Thymus (tissue), 14 donors: ENCODE measurements at places on chromosomes 5 and 9.

DNA sequence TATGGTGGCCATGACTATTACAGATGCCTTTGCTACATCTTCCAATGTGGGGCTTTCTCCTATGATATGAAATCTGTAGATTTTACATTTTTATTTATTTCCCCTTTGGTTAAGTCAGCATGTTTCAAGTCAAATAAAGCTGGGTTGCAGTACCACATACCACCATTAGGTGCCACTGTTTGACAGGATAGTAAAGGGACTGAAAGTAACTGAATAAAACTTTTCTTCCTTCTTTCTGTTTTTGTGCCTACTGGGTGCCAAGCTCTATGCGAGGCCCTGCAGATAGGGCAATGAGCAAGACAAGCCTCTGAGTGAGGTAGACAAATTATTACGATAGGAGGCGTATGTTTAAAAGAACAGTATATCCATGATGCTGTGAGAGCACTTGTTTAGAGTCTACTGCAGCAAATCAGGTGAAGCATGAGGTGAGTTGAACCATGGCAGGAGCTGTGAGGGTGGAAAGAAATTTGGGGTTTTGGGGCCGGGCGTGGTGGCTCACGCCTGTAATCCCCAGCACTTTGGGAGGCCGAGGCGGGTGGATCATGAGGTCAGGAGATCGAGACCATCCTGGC is 64.8 kb downstream of the GDNF start:
- no peak for DNase-seq

- DNase-seq: no peak
Measured at GRCh38 chr9:13915591-13916301, 398.2 kb downstream of the NFIB start.

- DNase-seq: no peak
Measured at GRCh38 chr5:367358-368130, 46.0 kb downstream of the AHRR start.

DNA sequence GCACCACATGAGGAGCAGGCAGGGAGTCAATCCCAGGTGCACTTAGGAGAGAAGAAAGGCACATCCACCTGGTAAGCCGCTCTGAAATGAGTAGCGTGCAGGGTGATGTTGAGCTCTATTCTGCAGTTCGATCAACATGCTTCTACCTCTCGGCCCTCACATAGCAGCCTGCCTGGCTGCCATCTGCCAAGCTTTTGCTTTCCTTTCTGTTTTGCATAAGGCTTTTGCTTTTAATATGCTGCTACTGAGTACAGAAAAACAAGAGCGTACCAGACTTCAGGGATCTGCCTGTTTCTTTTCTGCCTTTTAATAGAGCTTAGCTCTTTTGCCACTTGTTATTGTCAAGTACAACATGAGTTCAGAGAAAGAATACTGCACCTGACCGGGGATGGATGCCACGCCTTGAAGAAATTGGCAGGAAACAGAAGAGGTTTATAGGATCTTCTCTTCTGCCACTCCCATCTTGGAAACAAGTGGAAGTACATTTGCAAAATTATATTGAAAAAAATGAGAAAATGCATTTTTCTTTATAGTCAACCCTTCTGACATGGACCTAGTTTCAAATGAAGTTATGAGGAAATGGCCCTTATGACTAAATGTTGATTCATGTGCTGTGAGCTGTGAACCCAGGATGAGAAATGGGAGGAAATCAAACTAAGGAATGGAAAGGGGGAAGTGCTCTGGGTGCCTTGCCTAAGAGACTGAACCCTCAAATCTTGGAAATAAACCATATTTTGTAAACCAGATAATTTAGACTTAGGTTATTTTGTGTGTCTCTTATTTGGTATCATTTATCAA is 4.0 kb upstream of the FCHO2 start:
- DNase-seq: no peak

DNA sequence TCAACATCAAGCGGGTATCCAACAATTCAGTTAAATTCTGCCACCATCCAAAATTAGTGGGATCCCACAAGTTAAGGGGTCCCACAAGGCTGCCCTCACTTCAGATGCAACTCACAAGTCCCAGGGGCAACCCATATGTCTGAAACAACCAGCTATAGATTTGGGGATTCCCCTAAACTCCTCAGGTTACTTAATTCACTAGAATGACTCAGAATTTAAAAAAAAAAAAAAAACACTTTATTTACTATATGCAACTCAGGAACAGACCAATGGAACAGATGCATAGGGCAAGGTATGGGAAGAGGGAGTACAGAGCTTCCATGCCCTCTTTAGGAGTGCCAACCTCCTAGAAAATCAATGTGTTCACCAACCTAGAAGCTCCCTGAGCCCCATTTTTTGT is 15.1 kb downstream of the AUH start:
- DNase-seq: no peak

DNA sequence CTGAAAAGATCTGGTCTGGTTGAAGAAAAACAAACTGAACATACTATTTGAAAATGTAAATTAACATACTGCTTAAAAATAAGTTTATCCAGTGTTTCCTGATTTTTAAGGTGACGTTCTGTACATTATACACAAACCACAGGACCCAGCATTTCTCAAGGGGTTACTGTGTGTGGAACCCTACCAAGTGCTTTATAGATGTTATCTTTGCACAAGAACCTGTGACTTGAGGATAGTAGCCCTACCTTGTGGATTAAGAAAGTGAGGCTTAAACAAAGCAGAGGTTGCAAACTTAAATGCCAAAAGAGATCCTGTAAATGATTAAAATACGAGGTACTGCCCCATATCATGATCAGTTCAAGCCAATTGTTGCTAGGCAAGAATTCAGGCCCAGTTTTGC is 4.7 kb downstream of the KLF9 start:
- DNase-seq: no peak

- no peak for DNase-seq
Measured at GRCh38 chr5:16644301-16644889, 27.6 kb upstream of the RETREG1 start.
